ENCODE measurements at places on chromosomes 6 and 20.

- DNase-seq = no peak
Observed at GRCh38 chr6:115712291-115712961, 348.3 kb downstream of the FRK start.

DNA sequence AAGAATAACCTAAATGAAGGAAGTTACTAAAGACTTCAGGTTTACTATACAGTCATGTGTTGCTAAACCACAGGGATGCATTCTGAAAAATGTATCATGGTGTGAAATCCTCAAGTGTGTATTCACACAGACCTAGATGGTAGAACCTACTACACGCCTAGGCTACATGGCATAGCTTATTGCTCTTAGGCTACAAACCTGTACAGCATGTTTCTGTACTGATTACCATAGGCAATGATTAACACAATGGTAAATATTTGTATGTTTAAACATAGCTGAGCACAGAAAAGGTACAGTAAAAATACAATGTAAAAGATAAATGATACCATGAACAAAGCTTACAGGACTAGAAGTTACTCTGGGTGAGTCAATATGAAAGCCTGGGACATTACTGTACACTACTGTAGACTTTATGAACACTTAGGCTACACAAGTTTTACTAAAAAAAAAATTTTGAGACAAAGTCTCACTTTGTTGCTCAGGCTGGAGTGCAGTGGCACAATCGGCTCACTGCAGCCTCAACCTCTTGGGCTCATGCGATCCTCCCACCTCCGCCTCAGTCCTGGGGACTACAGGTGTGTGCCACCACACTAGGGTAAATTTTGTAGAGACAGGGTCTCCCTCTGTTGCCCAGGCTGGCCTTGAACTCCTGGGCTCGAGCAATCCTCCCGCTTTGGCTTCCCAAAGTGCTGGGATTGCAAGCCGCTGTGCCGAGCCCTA lies 36.0 kb downstream of the ADNP start:
- no peak for DNase-seq

DNA sequence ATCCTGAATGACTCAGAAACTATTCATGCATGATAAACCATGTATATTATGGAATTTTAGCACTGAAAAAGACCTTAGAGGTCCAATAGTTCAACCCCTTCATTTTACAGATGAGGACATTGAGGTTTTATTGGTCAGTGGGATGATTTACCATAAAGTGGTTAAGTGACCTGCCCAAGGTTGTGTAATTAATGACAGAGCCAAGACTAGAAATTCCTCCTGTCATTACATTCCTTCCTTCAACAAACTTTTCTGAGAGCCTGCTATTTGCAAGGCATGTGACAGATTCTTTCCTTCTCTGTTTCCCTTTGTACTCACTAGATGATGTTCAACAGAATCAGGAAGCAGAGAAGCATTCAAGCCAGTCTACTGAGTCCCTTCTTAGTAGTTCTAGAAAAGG lies 170.7 kb upstream of the KCNK16 start:
- no peak for DNase-seq

GRCh38 chr20:9809271-9809670 lies 29.6 kb downstream of the PAK5 start:
- no peak for DNase-seq

DNA sequence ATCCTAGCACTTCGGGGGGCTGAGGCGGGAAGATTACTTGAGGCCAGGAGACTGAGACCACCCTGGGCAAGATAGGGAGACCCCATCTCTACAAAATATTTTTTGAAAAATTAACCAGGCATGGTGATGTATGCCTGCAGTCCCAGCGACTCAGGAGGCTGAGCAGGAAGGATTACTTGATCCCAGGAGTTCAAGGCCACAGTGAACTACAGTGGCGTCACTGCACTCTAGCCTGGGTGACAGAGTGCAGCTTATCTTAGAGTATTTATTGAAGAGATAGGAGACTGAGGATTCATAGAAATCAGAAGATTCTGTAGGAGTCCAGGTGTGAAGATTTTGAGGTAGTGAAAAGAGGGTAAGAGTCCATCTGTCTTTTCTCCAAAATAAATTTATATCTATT lies 45.0 kb downstream of the SLC17A5 start:
- DNase-seq = no peak

GRCh38 chr20:9613871-9614270 lies 99.5 kb downstream of the LAMP5 start:
- DNase-seq = no peak

GRCh38 chr6:169160091-169160854 lies 93.4 kb downstream of the THBS2 start:
- no peak for DNase-seq

GRCh38 chr20:54276577-54277169 lies 68.8 kb downstream of the PFDN4 start:
- no peak for DNase-seq

DNA sequence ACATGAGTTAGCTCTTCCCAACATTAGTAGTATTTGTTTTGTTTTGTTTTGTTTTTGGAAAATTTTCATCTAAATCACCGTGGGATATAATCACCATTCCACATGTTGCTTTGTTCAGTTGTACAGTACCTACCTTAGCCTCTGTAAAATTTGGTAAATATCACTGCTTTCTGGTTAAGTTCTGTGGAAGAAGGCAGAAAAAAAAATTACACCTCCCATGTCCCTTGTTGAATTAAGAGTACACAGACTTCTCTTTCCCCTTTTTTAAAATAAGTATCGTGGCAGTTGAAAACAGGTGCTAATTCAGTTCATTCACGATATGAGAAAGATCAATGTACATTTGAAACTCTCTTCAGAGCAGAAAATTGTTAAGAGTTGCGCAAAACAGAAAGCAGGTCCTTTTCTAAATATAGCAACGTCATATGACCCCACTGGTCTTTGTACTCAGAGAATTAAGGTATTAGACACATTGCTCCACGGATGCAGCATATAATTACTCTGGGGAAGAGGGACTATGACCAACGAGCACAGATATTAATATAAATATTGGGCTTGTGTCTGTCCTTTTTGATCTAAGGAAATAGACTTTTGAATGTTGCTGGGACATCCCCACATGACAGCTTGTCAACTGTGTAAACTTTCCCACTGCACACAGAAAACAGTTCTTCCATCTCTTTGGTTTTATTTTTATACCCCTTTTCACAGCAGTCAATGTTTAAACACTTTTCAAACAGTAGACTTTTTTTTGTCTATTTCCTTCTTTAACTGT lies 58.6 kb upstream of the ZNF217 start:
- DNase-seq = no peak

GRCh38 chr20:37133952-37134351 lies 38.2 kb upstream of the RBL1 start:
- no peak for DNase-seq

All from activated CD4-positive, CD25-positive, alpha-beta regulatory T cell treated with anti-CD3 and anti-CD28 coated beads, Interleukin-2, amount 50 U/mL, for 72 hours (primary cell).